Aorta (tissue), 5 donors: ENCODE measurements at places on chromosomes 2 and 18. TPM values are rescaled to one million over a fixed set of nuclear protein-coding genes. Genes with fewer than 3 reads are reported as not detected.

DNA sequence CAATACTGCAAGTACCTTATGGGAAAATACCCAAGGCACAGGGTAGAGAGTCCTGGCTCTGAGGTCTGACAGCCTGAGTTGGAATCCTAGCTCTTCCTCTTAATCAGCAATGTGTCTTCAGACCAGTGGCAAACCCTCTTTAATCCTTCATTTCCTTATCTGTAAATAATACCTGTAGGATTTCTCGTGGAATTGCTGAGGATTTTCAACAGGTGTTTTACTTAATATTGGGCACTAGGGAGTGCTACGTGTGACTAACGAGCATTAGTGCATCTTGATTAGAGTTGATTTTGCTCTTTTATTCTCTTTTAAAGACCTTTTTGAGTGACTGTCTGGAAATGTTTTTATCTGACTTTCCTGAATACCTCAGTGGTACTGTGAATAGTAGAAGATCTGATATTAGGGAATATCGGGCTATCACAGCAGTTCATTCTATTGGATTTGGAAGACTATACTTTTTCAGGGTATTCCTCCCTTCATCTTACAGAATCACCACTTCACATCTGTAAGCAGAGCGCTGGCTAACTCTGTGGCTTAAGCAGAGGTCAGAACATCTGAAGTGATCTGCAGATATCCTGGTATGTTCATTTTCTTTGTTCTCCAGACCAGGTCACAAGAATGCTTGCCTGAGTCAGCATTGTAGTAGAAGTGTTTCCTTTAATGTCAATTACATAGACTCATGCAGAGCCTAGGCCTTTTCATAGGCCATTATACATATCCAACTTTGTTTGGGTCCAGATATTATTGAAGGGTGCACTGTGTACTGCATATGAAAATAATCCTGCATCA is 49.1 kb downstream of the ARHGAP28 start:
- no peak for DNase-seq

DNA sequence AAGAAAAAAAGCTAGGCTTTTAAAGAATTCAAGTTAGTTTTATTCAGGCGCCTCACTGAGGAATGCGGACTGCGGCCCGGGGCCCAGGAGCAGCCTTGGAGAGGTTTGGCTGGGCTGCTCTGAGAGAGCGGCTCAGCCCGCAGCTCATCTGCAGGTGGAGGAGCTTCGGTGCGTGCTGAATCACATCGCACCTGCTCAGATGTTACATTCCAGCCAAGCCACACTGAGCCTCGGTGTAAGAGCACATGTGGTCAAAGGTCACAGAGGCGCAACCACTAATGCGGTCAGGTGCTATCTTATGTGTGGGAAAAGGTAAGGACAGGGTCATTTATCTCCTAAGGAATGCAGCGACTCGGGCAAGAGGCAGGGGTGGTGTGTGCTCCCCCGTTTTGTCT is 17.1 kb upstream of the CNDP1 start:
- DNase-seq, result no peak

DNA sequence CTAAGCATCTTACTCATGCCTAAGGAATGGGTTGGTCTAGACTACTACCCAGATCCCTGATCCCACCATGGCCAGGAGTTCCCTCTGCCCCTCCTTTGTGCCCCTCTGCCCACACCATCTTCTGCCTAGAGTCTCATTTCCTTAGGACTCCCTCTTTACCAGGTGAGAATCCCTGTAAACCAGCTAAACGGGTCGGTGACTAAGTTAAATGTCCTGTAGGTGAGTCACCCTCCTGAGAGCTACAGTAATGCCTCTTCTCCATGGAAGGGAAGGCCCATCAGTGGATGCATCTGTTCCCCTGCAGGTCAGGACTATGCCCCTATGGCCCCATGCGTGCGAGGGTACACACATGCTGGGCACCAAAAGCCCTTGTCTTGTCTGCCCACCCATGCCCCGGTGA is 25.4 kb downstream of the PTGR3 start:
- DNase-seq, result no peak

DYNAP gene
- total RNA-seq, result not detected

PTPRN gene
- not detected for total RNA-seq

DNA sequence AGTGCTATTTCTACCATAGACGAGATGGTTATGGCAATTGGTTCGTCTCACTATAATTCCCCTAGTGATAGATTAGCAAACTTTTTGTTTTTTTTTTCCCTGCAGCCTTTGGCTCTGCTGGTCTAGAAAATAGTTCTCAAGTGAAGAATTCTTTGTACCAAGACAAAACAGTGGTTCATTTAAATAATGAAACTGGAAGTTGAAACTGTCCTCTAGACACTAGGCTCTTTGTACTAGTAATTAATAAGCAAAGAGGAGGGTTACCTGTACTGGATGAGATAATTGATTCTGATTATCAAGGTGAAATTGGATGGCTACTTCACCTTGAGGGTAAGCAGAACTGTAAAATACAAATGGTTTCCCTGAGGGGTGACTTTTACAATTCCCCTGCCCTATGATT is 156.9 kb upstream of the DCC start:
- DNase-seq, result no peak

- DNase-seq, result no peak
Measured at GRCh38 chr18:73407506-73407905, 539.7 kb upstream of the NETO1 start.

DNA sequence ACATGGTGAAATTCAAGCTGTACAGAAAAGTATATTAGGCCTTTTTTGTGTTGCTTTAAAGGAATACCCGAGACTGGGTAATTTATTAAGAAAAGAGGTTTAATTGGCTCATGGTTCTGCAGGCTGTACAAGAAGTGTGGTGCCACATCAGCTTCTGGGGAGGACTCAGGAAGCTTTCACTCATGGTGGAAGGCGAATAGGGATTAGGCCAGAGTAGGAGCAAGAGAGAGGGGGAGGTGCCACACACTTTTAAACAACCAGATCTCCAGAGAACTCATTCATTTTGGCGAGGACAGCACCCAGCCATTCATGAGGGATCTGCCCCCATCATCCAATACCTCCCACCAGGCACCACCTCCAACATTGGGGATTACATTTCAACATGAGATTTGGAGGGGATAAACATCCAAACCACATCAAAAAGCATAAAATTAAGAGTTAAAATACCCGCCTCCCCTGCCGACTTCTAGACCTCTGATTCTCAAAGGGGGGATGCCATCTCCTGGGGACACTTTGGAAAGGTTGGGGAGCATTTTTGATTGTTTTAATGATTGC is 15.1 kb upstream of the LIPG start:
- no peak for DNase-seq

HOXD1 gene
- total RNA-seq, result 2.2 TPM

GRCh38 chr18:56245866-56246580 is 392.4 kb downstream of the TXNL1 start:
- no peak for DNase-seq

DNA sequence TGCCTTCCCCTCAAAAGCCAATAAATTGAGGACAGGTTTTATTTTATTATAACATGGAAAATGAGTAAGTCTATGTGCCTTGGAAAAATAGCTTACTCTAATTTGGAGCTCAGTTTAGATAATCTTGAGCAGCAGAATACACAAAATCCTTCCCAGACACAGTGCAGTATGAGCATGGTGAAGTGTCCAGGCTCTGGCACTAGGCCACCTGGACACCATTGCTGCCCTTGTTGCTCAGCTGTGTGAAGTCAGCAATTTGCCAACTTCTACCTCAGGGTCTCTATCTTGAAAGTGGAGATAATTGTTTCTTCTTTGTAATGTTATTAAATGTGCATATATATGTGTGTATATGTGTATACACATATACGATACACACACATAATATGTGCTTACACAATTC is 104.9 kb upstream of the CAVIN2 start:
- no peak for DNase-seq

DNA sequence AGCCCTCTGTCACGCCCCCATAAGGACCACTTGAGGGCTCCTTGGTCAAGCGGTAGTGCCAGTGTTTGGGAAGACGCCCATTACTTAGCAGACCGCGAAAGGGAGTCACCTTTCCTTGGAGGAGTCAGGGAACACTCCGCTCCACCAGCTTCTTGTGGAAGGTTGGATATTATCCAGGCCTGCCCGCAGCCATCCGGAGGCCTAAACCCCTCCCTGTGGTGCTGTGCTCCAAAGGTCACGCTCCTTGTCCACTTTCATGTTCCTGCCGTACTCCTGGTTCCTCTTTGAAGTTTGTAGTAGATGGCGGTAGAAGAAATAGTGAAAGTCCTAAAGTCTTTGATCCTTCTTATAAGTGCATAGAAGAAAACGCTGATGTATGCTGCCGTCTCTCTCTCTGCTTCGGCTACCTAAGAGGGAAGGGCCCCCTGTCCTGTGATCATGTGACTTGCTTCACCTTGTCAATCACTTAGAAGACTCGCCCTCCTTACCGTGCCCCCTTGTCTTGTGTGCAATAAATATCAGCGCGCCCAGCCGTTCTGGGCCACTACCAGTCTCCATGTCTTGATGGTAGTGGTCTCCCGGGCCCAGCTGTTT is 1.7 kb upstream of the CATIP start:
- no peak for DNase-seq

TMEM17 gene
- 1.1 TPM for total RNA-seq

DNA sequence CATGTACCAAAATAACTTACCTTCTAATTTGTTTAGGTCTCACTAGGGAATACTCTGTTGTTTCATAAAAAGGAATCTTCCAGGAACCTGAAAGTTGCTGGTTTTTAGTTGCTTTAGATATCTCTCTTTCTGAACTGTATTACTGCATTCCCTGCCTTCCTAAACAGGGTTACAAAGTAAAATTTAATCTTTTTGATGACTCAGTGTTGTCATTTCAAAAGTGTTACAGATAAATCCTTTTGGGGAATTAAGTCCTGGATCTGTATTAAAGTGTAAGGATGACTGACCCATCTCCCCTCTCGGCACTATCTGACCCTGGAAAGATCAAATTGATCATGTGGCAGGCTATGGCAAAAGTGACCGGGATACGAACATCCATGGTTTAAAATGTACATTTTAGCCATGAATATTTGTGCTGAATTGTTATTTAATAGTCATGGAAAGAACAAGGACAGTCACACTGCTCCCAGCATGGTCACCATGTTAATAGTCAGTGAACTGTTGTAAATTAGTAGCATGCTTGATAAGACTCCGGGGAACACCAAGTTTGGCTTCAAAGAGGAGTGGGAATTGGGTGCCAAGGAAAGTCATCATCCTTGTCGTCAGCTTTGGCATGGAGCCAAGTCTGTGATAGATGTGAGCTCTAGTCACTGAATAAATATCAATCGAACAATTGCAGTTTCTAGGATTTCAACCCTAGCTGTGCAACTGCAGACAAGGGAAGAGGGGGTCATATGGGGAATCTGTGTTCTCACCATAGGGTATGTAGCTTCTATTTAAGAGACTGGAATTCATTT is 4.2 kb downstream of the PLEKHA3 start:
- no peak for DNase-seq

DNA sequence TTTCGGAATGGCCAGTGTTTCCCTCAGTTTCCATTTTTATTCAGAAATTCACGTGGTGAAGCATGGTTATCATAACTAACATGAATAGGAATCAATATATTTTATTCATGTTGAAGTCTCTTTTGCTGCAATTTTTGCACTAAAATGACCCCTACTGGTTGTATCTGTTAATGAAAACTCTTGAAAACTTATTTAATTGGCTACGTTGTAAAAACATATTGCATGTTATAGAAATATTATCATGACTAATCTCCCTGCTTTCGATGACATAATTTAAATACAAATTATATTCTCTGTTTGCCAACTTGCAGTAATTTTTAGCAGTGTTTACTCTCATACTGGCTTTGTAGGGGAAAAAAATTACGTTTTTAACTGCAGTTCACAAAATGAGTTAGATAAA is 3.5 kb downstream of the CRIM1 start:
- no peak for DNase-seq

DNA sequence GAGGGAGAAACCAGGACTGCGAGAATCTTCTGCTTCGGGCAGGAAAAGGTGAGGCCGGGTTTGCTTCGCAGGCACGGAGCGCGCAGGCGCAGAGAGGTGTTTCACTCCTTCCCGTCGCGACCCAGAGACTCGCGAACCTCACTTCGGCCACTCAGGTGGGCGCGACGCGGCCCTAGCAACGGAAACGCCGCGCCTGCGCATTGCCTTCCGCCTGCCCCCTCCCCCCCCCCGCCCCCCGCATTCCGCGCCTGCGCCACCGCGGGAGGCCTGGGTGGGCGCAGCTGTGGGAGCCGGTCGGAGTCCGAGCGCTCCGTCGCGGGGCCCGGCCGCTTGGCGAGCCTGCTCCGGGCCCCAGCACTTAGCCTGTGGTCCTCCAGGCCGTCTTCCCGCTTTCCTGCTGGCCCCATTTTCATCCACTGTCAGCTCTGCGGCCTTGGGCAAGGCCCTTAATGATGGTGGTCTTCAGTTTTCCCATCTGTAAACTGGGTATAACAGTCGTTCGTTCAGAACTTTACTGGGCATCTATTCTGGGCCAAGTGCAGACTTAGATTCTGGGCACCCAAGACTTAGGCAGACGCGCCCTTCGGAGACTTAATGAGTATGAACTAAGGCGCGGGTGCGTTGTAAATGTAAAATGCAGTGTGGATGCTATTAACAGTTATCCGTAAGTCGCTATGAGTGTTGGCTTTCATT is 62.1 kb upstream of the ACKR3 start:
- DNase-seq, result peak; percentile 88

CIAO1 gene
- total RNA-seq, result 57.1 TPM

GRCh38 chr2:71277536-71278103 is 50.7 kb upstream of the PAIP2B start:
- peak; percentile 59 for DNase-seq

- DNase-seq, result no peak
Measured at GRCh38 chr18:53458268-53458667, 766.2 kb downstream of the MBD2 start.

GRCh38 chr2:215919624-215920243 is 93.6 kb downstream of the MREG start:
- DNase-seq, result no peak

TCF4 gene
- total RNA-seq, result 297 TPM

C2orf78 gene
- not detected for total RNA-seq

DNA sequence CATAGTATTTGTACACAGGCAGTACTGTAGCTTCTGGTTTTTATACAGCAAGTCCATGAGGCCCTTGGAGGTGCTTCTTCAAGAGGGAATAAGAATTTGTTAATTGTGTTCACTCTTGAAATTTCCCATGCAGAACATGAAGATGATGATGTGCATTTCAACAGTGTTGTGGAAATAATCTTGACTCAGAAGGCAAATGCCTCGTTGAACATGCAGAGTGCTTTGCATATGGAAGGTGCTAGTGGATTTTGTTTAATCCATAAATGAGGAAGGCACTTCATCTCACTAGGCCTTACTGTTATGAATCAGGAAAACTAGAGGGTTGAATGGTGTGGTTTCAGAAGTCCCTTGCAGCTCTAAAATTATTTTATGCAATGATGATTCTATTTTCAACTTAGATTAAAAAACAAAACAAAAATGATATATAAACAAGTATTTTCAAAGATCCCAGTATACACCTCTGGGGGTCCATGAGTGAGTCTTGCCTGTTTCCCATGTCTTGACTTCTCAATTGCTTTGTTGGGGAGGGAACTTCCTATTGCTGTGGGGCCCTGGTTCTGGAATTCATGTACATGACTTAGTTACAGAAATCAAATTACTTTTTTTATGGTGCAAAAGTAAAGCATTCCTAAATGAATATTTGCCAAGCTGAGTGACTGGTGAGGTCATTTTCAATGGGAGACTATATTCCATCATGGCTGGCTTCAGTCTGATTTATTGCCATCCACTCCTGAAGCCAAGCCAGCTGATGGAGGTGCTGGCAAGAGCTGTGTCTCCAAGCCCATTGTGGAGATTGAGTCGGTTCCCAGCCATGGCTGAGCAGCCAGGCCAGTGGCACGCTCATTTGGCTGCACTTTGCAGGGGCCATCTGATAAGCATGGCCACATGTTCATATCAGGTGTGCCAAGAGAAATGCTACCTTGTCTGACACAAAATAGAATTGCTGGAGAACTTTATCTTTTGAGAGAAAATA is 56.5 kb downstream of the MGAT5 start:
- DNase-seq, result peak; percentile 74

- DNase-seq, result no peak
Measured at GRCh38 chr18:58402951-58403702, 225.8 kb downstream of the ALPK2 start.
